Gastroesophageal sphincter (tissue), 4 donors: ENCODE measurements at places on chromosomes 1 and 21. TPM values are rescaled to one million over a fixed set of nuclear protein-coding genes. Genes with fewer than 3 reads are reported as not detected.

AMY1C gene
- total RNA-seq = not detected

TMPRSS15 gene
- total RNA-seq = not detected

NCAM2 gene
- 4.4 TPM for total RNA-seq

- no peak for ATAC-seq
Observed at GRCh38 chr1:216653001-216653400, 70.2 kb downstream of the ESRRG start.

- no peak for ATAC-seq
Observed at GRCh38 chr1:43532716-43533115, 2.0 kb downstream of the PTPRF start.

DNA sequence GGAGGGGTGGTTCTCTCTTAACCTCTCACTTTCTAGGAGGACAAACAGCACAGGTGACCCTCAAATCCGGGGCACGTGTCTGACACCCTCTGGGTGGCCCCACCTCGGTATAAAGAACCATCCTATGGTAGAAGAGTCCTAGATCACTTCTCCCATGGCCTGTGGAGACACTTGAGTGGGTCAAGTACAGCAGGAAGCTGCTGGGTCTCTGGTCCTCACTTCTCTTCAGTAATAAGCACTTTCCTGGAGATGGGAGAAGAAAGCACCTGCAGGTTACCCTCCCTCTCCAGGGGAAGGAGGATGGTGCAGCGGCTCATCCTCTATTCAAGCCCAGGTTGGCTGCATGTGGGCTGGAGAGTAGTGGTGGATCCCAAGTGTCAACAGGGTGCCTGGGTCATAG, 17.0 kb downstream of the S100A7 start:
- ATAC-seq = no peak

GRCh38 chr21:42733037-42733627, 79.7 kb downstream of the PDE9A start:
- ATAC-seq = no peak

HORMAD1 gene
- total RNA-seq = 0.94 TPM

DNA sequence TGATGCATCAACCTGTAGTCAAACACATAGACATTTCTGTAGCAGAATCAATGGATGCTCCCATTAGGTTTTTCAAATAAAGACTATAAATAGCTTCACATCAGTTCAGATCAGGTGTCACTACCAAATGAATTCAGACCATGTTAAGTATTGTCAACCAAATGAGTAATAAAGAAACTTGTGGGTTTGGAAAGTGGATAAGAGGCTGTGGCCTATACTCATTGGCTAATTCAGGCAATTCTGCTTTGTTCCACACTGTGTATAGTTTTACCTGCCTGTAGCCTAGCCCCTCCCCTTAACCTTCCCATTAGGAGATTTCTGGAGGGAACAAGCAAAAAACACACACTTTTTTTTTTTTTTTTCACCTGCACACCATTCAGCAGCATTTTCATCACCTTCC, 321.2 kb downstream of the HLX start:
- ATAC-seq = no peak

DNA sequence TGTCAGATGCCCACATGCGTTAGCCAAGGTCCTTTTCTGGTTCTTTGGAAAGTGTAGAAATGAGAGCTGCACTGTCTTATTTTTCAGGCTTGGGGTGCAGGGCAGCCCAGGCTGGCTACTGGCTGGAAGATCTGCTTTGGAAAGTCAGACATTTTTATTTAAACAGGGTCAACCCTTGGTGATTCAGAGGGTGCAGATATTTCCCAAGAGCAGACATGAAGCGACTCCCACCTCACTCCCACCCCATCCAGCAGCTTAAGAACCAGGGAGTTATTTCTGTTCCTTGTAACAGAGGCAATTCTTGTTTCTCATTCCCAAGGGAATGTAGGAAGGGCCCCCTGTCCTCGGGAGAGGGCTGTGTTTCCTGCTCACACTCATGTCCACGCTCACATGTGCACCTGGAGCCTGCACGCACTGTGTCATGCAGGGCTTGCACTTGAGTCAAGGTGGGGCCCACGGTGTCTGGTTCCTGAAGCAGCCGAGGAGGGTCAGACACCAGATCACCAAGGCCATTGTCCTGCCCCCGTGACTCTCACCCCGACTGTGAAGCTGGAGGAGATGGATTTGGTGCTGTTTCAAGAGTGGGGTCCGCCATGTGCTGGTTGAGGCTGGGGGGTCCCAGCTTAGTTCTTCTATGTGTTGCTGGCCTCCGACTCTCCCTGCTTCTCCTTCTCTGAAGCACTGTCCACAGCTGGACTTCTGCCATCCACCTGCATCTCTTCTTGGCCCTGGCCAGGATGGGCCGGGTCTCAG, 992 bp downstream of the S100A7A start:
- ATAC-seq = no peak

C1orf115 gene
- 28.0 TPM for total RNA-seq

TRIM46 gene
- total RNA-seq = 0.35 TPM

DNA sequence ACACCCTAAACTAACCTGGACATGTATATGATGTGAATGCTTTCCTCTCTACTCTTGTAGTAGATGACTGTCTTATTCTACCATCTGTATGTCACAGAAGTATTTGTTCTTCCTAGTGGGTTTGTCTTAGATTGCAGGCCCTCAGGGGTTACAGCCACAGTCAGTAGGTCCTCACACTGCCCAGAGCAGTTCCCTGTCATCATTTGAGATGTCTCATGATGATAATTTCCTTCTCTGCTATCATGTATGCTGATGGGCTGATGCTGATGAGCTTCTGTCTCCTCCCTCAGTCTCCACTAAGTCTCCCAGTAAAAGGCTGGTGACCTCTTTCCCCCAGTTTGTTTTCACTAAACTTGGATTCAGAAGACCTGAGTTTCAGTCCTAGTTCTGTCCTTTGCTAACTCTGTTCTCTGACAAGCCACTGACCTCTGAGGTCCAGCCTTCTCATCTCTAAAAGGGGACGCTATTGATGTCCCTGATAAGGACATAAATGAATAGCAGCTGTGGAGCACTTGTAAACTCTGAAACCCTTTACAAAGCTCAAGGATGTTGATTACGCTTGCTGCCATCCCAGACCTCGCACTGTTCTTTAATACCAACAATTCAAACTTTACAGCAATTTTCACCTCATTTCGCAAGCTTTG, 3.1 kb upstream of the ETV3 start:
- ATAC-seq = no peak

- no peak for ATAC-seq
Observed at GRCh38 chr1:77063118-77063517, 156.1 kb downstream of the PIGK start.

VTCN1 gene
- not detected for total RNA-seq

DNA sequence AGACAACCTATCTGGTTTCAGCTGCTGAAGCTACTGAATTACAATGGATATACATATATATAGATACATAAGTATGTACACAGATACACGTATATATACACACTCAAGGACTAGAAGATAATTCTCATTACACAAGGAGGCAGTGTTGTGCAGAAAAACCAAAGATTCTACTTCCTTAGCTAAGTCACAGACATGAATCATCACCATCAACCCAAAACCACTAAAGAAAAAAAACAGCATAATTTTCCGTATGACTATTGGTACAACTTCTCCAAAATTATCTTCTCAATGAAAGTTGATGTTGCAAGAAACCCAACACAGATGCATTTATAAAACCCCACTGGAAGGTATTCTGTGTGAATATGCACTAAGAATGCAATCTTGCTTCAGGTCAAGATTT, 36.8 kb upstream of the RPF1 start:
- no peak for ATAC-seq

LAMTOR2 gene
- total RNA-seq = 68.1 TPM

ADAMTS4 gene
- 60.6 TPM for total RNA-seq

DNA sequence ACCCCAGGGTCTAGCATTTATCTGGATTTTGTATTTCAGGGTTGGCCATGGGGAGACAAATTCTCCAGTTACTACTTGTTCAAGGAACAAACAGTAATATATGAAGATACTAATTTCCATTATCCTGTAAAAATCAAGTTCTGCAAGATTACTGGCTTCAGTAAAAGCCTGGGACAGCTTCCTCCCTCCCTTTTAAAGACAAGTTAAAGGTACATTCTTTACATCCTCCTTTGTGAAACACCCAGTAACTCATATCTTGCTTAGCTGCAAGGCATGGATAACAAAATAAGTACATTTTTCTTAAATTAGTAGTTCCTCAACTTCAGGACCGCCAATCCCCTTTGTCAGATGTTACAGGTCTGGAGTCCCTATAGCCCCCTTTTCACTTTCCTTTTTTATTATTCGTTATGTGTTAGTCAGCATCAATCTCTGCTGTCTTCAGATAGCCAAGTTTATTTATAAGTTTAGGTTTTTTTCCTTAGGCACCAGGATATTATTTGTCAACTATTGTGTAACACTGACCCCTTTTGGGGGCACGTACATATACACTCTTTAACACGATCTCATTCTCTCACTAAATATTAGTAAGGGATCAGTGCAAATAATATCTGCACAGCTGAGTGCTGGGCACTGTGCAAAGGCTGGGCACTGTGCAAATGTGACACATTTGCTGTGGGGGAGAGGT, 9.8 kb downstream of the ERRFI1 start:
- no peak for ATAC-seq

CRABP2 gene
- total RNA-seq = 36.7 TPM
